Activated CD4-positive, CD25-positive, alpha-beta regulatory T cell treated with anti-CD3 and anti-CD28 coated beads, Interleukin-2, amount 50 U/mL, for 16 hours (primary cell): ENCODE measurements at places on chromosomes 1 and 21.

DNA sequence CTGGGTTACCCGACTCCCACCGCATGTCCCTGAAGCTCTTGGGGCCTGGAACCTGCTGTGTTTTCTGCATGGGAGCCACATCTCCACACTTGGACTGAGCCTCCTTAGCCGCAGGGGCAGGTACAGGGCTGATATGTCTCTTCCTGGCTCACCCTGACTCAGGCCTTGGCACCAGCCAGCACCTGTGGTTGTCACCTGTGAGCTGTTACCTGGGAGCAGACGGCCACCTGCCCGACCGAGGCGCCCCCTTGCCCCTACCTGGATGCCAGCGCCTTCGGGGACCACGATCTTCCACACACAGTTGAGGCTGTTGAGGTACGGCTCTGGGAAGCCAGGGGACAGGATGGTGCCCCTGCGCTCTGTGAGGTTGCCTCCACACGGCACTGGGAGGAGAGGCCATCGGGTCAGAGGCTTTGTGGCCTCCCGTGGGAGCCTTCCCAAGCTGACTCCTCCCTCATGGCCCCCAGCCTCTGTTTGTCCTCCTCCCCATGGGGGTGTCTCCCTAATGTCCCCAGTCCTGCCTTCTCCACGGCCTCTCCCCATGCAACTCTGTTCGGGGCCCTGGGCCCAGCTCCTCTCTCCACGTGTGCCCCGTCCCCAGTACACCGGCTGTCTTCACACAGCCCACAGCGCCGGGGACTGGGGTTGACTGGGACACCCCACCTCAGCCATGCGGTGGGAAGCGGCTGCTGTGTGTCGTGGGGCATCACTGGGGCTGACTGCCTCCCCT lies 152.0 kb downstream of the ZSCAN20 start:
- no peak for DNase-seq

- no peak for DNase-seq
These were observed 170.2 kb downstream of the PLPP3 start for GRCh38 chr1:56409112-56409691.

DNA sequence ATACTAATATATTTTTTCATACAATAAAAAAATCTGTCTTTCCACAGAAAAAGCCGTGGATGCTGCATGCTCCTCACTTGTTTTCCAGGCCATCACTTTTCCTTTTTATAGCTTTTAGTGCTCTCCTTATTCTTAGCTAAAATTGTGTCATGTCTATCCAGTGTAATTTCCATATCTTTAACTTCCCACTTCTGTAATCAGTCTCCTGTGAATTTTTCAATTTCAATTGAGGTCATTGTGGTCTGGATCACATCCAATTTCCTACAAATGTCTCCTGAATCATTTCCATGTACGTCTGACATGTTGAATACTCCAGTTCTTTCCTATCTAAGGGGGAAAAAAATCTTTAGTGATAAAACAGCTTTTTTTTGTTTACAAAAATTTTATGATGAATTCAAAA lies 838.2 kb upstream of the B3GALT2 start:
- DNase-seq, result no peak

DNA sequence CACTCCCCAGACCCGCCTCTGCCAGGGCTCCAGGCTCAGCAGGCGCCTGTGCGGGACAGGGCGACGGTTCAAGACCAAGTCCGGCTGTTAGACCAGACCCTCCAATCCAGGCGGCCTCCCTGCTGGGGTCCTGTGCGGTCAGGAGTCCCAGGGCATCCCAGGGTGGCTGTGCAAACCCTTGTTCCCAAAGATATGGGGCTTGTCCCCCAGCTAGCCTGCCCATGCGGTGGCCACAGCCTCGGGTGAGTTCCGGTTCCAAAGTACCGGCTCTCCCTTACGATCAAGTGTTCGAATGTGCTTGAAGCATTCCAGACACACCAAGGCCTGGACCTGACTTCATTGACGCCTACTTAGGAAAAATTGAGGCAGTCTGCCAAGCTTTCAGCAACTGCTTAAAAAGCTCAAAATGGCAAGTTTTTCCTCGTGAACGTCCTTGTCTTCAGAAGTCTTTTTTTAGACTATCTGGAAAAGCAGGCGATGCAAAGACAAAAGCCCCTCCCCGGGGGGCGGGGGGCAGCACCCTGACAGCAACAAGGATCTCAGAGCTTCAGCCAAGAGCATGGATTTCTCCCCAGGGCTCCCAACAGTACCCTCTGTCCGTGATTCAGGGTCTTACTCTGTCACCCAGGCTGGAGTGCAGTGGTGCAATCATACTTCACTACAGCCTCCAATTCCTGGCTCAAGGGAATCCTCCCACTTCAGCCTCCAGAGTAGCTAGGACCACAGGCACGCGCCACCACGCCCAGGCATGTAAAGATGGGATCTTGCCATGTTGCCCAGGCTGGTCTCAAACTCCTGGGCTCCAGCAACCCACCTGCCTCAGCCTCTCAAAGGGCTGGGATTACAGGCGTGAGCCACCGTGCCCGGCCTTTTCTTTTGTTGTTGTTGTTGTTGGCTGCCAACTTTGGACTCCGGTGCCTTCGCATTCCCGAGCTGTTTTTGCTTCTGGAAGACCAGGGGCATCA lies 2.3 kb downstream of the FAAP20 start:
- DNase-seq, result no peak

DNA sequence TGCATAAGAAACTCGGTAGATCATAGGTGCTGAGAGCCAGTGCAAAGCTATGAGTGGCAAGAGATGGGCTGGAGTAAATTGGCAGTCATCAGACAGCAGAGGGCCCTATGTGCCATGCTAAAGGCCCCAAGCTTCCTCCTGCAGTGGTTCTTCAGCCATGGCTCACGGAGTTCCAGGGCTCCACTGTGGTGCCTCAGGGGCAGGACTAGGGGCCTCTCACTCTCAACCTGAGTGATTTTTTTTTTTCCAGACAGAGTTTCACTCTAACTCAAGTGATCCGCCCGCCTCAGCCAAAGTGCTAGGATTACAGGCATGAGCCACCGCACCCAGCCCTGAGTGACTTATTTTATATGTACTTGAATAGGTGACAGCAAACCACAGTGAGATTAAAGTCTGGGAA lies 10.4 kb upstream of the GJA8 start:
- DNase-seq, result no peak

DNA sequence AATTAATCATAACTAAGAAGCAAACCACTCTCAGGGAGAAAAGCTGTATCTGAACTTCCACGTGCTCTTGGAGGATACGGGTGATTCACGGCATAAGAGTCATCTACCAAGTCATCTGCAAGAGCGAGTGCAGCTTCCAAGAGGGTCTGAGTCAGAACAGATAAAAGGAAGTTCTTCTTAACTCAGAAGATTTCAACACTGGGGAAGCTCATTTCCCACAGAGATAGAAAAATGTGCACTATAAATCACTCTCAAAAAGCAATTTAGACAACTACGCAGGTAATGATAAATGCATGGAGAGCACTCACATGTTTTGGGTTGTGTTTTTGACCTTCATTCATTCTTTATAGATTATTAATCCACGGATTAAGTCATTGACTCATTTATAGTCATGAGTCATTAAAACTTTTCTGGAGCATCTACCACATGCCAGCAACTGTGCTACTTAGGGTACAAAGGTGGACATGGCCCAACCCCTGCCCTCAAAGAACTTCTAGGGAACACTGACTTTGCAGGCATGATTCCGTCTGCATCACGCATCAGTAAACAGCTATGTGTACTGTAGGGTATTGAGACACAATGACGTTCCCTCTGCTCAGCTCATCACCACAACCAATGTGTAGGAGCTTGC lies 20.8 kb downstream of the KCNJ15 start:
- DNase-seq, result no peak

- no peak for DNase-seq
These were observed 47.2 kb downstream of the S1PR1 start for GRCh38 chr1:101284021-101284420.

DNA sequence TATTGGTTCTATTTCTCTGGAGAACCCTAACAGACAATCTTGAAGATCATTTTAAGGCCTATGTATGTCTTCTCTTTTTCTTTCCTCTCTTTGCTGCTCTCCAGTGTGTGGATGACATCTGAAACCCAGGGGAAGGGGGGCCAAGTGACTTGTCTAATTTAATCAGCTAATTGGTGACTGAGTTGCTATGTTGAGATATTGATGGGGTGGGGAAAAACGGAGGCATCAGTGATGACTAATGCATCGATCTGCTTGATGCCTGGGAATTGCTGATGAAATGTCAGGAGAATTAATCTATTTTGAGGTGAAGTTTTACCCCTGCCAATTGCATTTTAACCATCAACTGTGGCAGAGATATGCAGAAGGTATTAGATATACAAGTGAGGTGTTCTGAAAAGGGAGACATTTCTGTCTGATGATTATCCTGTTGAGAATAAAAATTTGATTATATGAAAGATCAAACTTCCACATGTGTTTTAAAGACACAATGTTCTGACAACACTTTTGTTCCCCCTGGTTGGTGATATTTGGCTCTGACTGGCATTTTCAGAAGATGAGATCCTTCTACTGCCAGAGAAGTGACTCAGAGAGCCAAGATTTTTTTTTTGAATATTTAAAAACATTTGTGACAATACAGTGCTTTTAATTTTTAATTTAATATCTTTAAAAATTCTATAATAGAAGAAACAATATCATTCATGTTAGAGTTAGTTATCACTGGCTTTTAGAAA lies 18.7 kb upstream of the PTGFR start:
- DNase-seq, result no peak

DNA sequence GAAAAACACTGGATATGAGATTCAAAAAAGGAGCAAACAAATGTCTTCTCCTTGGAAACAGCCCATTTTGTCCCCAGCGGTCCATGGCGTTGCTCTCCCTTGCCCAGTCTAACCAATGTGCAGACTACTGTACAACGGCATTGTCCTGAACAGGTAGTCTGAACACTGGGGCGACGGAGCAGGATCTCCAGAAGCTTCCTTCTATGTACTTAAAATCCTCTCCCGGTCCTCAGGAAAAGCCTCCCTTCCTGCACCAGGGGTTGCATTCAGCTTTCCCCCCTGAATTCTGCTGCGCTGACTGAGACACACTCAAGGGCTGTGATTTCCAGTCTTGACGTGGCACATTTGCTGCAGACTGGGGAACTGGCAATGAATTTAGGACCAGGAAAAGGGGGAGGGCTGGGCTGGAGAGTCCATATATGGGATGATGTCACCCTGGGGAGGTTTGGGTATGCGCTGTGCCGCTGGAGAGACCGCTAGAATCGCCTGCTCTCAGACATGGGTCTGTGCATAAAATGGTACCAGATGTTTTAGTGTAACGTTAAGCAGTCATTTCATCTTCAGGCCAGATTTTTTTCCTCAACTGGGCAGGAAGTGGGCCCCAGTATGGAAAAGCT lies 275.9 kb upstream of the C1orf105 start:
- no peak for DNase-seq

DNA sequence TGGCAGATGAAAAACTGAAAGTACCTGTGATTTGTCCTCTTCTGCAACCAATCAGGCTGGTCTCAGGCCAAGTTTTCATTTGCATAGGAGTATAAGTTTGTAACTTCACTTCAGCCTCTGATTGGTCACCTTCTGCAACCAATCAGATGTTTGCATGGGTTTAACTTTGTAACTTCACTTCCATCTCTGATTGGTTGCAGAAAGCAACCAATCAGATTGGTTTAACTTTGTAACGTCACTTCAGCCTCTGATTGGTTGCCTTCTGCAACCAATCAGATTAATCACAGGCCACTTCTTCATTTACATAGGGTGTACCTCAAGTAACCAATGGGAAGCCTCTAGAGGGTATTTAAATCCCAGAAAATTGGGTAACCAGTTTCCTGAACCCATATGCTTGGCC lies 18.9 kb upstream of the TUT4 start:
- DNase-seq, result no peak

DNA sequence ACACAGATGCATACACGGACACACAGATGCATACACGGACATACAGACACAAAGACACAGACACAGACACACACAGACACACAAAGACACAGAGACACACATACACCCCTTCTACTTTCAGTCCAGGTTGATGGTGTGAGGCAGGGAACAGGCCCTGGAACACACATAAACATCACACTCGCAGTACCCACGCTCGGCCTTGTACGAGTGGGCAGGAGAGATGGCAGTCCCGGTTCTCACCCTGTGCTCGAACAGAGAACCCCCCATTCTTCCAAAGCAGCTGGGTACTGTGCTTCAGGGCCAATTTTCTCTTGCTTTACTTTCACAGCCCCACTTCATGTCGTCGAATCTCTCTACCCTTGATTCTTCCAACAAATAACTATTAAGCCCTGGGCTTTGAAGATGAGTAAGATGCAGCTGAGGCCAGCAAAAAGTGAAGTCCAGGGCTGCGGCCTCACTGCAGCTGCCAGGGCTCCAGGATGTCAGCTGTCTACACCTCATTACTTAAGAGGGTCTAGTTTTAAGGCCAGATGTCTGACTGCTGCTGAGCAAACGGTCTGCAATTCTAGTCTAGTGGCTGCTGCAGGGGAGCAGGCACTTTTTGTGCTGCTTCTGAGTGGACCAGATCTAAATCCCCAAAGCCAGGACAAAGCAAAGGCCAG lies 90.1 kb downstream of the PGBD5 start:
- no peak for DNase-seq
